H1 (cell line): ENCODE measurements at places on chromosomes 12 and 14.
A peak's percentile ranks its signal among the peaks of the same experiment; 100 is the strongest.

GRCh38 chr12:67925552-67925951 is 63.7 kb upstream of the IFNG-AS1 start:
- no peak overlapping the region for H3K4me3 ChIP-seq
- DNase-seq, result no peak
- H3K27me3 ChIP-seq, result no peaks in the 10 kb centered on the region
- H3K36me3 ChIP-seq, result no peaks in the 10 kb centered on the region

GRCh38 chr14:46404865-46405811 is 246.4 kb downstream of the RPL10L start:
- peaks cover 4% of the 10 kb centered on the region; the same call in 1 of the 2 replicates for H3K4me1 ChIP-seq
- no peaks in the 10 kb centered on the region for H3K36me3 ChIP-seq
- no peaks in the 10 kb centered on the region for H3K27me3 ChIP-seq
- no peak for DNase-seq
- peak overlapping the region; percentile 48; the same call in 1 of the 2 replicates for H3K27ac ChIP-seq

- no peak overlapping the region for H3K4me3 ChIP-seq
- no peaks in the 10 kb centered on the region for H3K4me1 ChIP-seq
- H3K27ac ChIP-seq, result no peak overlapping the region
- no peaks in the 10 kb centered on the region for H3K36me3 ChIP-seq
Observed at GRCh38 chr12:14937689-14938088, 648 bp downstream of the ERP27 start.

DNA sequence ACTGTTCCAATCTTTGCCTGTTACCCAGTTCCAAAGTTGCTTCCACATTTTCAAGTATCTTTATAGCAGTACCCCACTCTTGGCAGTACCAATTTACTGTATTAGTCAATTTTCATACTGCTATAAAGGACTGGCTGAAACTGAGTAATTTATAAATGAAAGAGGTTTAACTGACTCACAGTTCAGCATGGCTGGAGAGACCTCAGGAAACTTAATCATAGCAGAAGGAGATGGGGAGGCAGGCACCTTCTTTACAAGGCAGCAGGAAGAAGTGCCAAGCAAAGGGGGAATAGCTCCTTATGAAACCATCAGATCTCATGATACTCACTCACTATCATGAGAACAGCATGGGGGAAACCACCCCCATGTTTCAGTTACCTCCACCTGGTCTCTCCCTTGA is 215.0 kb downstream of the SNAPC1 start:
- no peak for DNase-seq
- no peak overlapping the region for H3K4me3 ChIP-seq
- H3K4me1 ChIP-seq, result no peaks in the 10 kb centered on the region
- no peak overlapping the region for H3K27ac ChIP-seq

GRCh38 chr12:131499160-131499863 is 211.6 kb upstream of the SFSWAP start:
- no peak overlapping the region for H3K4me3 ChIP-seq
- no peaks in the 10 kb centered on the region for H3K27me3 ChIP-seq
- DNase-seq, result no peak

DNA sequence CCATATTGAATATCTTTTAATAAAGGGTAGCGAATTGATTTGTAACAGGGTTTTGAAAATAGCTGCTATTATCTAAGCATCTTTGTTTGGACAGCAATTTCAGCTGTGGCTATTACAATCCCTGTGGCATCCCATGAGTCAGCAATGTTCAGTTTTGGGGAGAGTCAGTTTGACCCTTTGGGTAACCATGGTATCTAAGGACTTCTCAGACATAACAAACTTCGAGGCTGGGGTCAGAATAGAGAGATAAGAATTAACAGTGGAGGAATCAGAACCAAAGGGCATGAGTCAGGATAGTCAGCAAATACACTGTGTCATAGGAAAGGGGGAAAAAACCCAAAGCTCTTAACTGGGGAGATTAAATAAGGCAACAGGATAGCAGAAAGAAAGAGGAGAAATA is 11.7 kb upstream of the PTHLH start:
- H3K27me3 ChIP-seq, result no peaks in the 10 kb centered on the region
- H3K4me3 ChIP-seq, result no peak overlapping the region
- DNase-seq, result no peak
- no peaks in the 10 kb centered on the region for H3K36me3 ChIP-seq

GRCh38 chr12:76391461-76391860 is 43.2 kb upstream of the BBS10 start:
- no peak overlapping the region for H3K4me3 ChIP-seq
- H3K27me3 ChIP-seq, result no peaks in the 10 kb centered on the region
- no peaks in the 10 kb centered on the region for H3K36me3 ChIP-seq
- no peak overlapping the region for H3K27ac ChIP-seq

GRCh38 chr12:42421844-42422779 is 96.1 kb downstream of the PPHLN1 start:
- H3K27me3 ChIP-seq, result no peaks in the 10 kb centered on the region
- no peak overlapping the region for H3K4me3 ChIP-seq
- H3K36me3 ChIP-seq, result no peaks in the 10 kb centered on the region
- H3K4me1 ChIP-seq, result peaks cover 3% of the 10 kb centered on the region
- no peak for DNase-seq
- H3K27ac ChIP-seq, result no peak overlapping the region

- no peak for DNase-seq
- H3K36me3 ChIP-seq, result no peaks in the 10 kb centered on the region
- no peak overlapping the region for H3K27ac ChIP-seq
- no peaks in the 10 kb centered on the region for H3K4me1 ChIP-seq
Observed at GRCh38 chr14:86739761-86740160, 1209.8 kb downstream of the FLRT2 start.

GRCh38 chr12:131635491-131636122 is 75.3 kb upstream of the SFSWAP start:
- H3K27ac ChIP-seq, result no peak overlapping the region
- no peak overlapping the region for H3K4me3 ChIP-seq
- H3K36me3 ChIP-seq, result no peaks in the 10 kb centered on the region
- H3K4me1 ChIP-seq, result no peaks in the 10 kb centered on the region

- H3K4me1 ChIP-seq, result peaks cover 7% of the 10 kb centered on the region
- no peaks in the 10 kb centered on the region for H3K36me3 ChIP-seq
Observed at GRCh38 chr14:91419044-91419397, 1.4 kb upstream of the CCDC88C start.

DNA sequence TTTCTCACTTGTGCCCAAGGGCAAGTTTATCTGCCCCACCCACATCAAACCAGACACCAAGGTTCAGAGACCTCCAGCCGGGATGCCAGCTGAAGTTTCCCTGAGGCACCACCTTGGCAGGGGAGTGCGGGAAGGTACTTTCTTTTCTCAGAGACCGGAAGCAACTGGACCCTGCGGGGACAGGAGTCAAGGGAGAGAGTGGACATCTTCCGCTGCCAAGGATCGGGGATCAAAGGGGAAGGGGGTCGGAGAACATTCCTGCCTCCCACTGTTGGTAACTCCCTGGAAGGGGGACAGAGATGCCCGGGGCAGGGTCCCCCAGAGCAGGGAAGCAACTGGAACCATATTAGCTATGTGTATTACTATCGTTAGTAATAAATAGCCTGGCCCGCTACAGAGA is 161.8 kb downstream of the DICER1 start:
- DNase-seq, result no peak
- no peaks in the 10 kb centered on the region; the same call in 1 of the 2 replicates for H3K27me3 ChIP-seq
- H3K36me3 ChIP-seq, result no peaks in the 10 kb centered on the region
- no peaks in the 10 kb centered on the region for H3K4me1 ChIP-seq
- no peak overlapping the region for H3K27ac ChIP-seq
- no peak overlapping the region for H3K4me3 ChIP-seq
